Cortex of kidney (tissue), 1 donor: ENCODE measurements at places on chromosomes 4 and X.

GRCh38 chrX:1336948-1337779, 579 bp downstream of the IL3RA start:
- no peak for DNase-seq

DNA sequence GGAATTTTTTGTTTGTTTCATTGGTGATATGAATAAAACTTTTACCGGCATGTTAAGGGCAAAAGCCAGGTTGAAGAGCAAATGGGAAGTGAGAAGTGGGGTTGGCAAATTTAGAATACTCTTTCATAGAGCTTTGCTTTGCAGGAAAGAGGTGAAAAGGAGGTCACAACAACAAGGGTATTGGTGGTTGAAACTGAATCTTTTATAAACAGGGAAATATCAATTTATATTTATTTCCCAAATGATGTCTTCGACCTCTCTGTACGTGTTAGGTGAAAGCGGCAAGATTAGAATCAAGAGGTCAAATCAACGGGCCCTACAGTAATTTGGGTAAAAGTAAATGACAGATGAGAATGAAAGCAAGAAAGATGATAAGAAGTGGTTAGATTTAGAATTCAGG, 3.4 kb downstream of the SMR3A start:
- DNase-seq: no peak

GRCh38 chr4:87975466-87975865, at the start of gene SPP1:
Gene SPP1 (plus strand): TSS chr4:87975714. CDS start chr4:87976896, 1,182 bp downstream.
- DNase-seq: no peak

- no peak for DNase-seq
Measured at GRCh38 chr4:85496933-85497332, 22.0 kb downstream of the ARHGAP24 start.

DNA sequence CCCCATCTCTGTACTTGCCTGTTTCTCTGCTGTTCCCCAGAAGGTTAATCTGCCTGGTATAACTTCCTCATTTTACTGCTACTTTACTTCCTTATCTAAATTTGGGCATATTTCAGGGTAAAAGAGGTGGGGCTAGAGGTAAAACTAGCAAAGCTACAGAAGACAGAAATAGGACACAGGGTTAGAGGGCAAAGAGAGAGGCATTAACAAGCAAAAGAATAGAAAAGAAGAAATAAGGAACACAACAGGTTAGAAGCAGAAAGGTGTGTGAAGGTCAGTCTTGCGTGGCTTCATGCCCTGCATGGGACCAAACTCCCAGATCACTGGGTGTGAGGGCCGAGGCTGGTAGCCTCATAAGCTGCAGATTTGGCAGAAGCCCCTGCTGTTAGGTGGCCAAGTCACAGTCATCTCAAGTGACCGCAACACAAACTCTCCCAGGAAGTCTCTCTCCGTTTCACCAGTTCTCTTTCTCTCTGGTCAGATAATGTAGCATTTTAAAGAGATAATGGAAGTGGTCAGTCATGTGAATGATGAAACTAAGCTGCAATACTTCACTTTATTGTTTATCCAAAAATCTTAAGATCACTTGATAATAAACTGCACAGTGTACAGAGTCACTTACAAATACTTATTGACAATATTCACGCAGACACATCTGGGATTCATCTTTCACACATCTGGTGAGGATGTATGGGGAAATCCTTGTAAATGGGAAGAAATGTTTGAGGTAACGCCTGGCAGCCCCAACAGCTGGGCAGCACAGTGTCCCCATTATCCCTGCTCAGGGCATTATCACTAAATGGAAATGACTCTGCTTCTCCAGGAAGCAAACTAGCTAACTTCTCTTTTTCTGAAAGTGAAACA, 16.4 kb downstream of the TMEM154 start:
- DNase-seq: no peak

DNA sequence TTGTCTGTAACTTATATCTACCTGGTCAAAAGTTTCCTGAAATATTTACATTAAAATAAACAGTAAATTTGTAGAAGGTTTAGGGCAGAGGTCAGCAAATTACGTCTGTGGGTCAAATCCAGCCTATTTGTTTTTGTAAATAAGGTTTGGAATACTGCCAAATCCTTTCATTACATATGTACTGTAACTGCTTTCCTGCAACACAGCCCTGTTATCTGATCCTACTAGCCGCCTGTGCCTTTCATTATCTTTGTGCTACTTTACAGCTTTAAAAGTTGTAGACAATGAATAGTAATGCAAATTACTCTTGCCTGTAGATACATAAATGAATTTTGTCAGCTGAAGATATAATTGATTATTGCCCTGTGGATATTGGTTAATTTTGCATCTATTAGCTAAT, 369.6 kb upstream of the SLC7A11 start:
- no peak for DNase-seq

DNA sequence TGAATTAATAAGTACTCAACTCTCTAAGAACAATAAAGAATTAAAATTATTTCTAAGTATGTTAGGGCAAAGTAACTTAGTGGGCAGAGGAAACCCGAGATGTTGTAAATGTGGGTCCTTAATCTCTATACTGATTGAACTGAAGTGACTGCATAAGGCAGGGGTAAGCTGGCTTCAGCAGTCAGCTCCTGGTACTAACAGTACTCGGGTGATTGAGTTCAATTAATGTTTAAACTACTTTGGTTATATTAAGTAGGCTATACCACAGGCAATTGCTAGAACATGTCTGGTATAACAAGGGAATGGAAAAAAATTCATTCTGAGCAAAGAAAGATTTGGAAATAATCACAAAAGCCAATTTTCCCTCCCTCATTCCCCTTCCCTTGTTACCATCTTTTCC, 90.7 kb downstream of the LNX1 start:
- no peak for DNase-seq

GRCh38 chrX:79623098-79623762, 256.1 kb upstream of the ITM2A start:
- DNase-seq: no peak

DNA sequence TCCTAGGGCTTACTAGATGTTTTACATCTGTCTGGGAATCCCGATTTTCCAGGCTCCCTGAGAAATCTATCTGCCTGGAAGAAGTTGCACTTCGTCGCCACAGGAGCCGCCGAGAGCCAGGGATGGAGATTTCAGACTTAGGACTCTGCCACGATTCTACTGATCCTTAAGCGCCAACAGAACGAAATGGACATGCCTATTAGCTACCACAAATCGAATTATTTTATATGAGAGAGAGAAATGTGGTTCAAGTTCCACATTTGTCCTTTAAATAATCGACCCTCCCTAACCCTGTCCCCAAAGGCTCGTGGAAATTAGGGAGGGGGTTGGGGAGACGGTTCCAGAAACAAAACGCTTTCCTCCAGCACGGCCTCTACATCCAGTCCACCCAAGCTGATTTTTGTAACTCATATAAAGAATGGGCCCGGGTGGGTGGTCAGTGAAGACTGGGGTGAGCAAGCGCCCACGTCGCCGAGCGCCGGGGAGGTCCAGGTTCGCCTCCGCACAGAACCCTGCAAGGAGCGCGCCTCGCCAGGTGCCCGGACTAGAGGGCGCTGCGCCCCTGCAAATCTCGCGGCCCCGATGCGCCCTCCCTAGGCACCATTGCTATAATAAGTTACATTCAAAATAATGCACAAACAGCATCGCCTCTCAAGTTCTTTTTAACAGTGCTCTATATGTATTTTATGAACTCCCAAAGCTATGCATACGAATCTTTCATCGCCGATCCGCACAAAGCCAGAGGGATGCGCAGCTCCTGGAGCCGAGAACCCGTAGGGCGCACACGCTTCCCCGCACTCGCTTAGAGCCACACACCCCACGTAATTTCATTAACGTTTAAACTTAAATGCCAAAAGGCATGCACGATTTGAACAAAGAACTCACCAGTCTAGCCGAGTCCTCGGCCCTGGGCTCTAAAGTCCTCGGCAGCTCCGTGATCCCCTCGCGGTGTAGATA, 2.1 kb upstream of the FAT1 start:
- DNase-seq: no peak
